Left hindlimb (tissue), 1 donor: ENCODE measurements at places on chromosomes 3 and 15.
A peak's percentile ranks its signal among the peaks of the same experiment; 100 is the strongest.

GRCh38 chr3:147640781-147641180 lies 231.6 kb downstream of the ZIC1 start:
- DNase-seq: no peak

GRCh38 chr15:88617790-88618189 lies 3.4 kb upstream of the AEN start:
- no peak for DNase-seq

DNA sequence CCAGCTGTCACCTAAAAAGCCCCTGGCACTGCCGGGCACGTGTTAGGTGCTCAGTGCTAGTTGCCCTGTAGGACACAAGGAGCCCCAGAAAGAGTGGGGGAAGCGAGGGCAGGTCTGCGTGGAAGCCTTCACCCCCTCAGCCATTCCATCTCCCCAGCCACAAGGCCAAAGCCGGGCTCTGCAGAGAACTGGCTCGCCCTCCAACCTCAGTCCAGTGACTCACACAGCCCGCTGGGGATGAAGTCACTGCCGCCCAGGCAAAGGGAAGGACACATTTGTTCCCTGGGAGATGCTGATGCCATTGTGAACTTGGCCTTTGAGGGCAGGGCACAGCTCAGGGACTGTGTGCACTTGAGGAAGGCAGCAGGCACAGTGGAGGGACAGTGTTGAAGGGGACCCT lies 48.1 kb downstream of the IQSEC1 start:
- DNase-seq: no peak

- DNase-seq: no peak
These were observed 130.6 kb upstream of the SEMA6D start for GRCh38 chr15:47586653-47587224.

- no peak for DNase-seq
These were observed 327.7 kb upstream of the ALCAM start for GRCh38 chr3:105039004-105039403.

GRCh38 chr15:59896663-59897074 lies 107.4 kb upstream of the FOXB1 start:
- no peak for DNase-seq

DNA sequence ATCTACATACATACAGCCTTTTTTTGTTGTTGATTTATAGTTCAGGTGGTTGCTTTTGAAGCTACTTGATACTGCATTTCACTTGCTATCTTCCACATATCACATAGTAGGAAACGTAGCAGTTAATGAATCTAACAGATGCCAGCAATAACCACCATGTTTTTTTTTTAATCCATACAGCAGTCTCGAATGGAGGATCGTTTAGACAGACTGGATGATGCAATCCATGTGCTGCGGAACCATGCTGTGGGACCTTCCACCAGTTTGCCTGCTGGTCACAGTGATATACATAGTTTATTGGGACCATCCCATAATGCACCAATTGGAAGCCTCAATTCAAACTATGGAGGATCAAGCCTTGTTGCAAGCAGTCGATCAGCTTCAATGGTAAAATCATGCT lies 123.2 kb upstream of the CGNL1 start:
- DNase-seq: no peak

DNA sequence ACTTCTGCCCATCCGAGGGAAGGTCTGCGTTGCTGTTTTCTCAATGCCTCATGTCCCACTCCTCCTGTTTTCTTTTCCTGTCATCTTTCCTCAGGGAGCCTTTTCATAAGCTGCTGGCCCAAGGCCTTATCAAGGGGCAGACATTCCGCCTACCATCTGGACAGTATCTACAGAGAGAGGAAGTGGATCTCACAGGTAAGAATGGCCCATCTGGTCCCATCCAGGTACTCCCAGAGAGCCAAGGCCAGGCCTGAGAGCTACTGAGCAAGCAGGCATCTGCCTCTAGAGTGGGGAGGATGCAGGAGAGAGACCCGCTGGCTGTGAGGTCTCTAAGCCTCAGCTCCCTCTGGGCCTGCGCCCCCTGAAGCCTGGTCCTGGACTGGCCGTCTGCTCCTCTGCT lies 81.5 kb upstream of the LIMD1 start:
- DNase-seq: no peak

DNA sequence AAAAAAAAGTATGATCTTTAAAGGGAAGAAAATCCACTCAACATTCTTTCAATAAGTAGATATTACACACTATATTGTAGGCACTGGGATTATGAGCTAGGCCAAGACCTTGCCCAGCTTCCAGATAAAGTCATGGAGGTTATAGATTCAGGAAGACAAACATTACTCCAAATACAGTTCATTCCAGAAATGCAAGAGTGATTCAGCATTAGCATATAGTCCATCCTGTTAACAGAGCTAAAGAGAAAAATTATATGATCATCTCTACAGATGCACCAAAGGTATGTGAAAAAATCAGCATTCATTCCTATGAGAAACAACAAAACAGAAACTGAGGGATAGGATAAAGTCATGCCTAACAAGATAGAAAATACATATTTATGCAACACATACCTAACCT lies 42.1 kb upstream of the NSMCE3 start:
- DNase-seq: no peak

DNA sequence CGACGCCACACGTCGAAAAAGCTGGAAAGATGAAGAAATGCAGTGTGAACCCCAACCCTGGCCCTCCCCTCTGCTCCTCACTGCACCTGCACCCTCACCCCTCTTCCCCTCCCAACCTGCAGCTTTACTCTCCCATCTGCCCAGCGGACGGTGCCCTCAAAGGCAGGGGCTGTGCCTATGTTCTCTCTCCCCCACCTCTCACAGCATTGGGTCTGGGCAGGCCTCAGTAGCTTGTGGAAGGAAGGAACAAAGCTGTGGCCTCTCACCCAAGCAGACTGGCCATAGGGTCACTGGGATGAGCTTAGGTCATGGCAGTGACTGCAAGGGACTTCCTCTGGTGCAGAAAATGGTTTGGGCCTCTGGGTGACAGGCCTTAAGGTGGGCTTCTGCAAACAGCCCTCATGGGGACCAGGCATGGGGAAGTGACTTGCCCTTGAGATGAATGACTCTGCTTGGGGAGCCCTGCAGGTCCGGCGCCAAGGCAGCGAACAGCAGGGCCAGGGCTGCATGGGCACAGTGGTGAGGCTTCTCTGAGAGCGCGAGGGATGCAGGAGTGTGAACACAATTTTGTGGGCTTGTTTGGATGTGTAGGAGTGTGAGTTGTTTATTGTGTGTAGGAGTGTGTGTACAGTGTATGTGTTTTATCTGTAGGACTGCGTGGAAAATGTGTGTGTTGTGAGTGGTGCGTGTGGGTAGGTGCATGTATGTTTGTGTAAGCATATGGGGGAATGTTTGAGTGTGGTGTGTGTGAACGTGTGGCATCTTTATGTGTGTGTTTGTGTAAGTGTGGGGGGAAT lies 29.2 kb downstream of the SRPRB start:
- DNase-seq: no peak

DNA sequence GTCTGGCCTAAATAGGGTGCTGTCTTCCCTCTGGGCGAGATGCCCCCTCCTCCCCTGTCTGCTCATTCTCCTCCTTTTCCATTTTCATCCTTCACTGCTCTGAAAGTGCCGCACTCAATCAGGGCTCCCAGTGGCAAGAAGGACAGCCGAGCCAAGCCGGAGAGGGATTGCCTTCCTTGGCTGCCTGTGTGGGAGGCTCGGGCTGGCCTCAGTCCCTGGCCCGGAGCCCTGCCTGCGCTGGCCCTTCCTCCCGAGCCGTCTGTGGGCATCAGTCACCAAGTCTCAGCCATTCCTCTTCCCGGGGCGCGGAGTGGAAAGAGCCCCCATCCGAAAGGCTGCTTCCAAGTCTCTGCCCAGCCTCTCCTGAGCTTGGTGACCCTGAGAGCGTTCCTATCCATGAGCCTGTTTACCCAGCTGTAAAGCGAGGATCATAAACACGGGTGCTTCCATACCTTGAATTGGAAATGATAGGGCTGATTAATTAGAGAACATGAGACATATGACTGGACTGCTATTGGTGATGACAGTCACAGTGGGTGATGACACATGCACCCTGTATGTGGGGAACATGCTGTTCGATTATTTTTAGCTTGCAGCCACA lies 59.1 kb upstream of the TLE3 start:
- DNase-seq: peak; percentile 67

DNA sequence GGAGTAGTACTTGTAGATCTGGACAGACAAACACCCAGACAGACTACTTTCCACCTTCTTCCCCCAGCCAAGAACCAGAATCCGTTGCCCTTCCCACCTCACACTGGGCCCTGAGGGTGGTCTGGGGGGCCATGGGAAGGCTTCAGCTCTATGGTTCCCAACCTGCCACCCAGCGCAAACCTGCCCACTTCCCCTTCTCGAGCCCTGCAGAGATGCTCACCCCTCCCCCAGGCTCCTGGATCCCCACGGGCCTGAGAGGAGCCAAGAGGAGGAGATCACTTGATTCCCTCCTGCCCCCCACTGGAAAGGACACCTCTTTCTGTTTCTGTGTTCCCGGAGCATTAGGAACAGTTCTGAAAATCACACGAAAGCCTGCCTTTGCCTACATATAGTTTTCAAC lies 8.7 kb downstream of the STRA6 start:
- DNase-seq: no peak

- DNase-seq: peak; percentile 91
These were observed at the start of gene HEG1 for GRCh38 chr3:125055913-125056745. Gene HEG1, minus strand, starts transcription at chr3:125055997. Its CDS starts 107 bp downstream, at chr3:125055890.

GRCh38 chr15:64779024-64779423 lies 3.6 kb upstream of the RBPMS2 start:
- no peak for DNase-seq

DNA sequence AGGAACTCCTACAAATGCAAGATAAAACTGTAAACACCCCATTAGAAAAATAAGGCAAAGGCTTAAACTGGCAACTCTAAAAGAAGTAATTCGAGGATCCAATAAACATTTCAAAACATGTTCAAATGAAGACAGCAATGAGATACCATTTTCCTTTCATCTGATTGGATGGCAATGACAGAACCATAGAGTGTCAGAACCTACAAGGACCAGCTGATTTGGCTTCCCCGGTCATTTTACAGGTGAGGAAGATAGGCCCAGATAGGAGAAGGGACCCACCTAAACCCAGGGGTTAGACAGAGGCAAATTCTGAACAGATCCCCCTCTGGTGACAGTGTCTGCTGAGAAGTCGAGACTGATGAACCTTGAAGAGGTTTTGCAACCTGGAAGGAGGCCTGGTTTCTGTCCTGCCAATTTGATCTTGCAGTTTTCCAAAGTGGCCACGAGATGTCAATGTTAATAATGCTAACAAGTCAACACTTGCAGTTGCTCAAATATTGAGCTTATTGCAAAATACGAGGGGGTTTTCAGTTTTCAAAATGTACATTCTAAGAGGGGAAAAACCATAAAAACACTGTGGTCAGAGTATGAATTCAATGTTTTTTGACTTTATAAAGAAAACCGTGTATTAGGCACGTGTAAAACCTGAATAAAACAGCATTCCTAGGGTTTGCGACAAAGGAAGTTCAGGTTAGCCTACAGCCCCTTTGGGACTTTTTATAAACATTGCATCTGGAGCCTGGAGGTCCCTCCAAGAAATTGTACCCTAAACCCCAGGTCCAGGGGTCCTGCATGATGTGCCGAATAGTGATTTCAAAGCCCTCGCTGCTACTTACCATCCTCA lies 21.5 kb downstream of the CFAP161 start:
- DNase-seq: no peak

DNA sequence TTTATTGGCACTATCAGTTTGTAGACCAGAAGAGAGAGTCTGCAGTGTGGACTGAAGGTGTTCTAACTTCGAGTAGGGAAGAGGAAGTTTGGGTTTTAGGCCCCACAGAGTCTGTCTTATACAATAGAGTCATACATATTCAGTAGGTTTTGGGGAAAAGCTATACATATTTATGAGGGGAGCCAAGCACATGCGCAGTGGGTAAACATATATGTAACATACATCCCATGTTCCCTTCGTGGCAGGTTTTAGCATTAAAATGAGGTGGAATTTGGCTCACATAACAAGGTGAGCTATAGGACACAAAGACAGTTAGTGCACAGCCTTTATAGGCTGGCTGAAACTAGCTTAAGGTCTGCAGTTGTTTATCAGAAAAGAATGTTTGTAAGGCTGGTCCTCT lies 4.9 kb downstream of the GALK2 start:
- DNase-seq: no peak

- no peak for DNase-seq
These were observed 12.7 kb downstream of the PRC1 start for GRCh38 chr15:90981681-90982080.
